ENCODE measurements at places on chromosomes 3 and 15. TPM values are rescaled to one million over a fixed set of nuclear protein-coding genes. Genes with fewer than 3 reads are reported as not detected.

- no peak overlapping the region for H3K4me3 ChIP-seq
- no peak overlapping the region for H3K27ac ChIP-seq
- no peak for DNase-seq
- H3K4me1 ChIP-seq, result no peaks in the 10 kb centered on the region
- no peaks in the 10 kb centered on the region for H3K36me3 ChIP-seq
- no peaks in the 10 kb centered on the region for H3K27me3 ChIP-seq
These were observed 208.9 kb downstream of the ROBO1 start for GRCh38 chr3:79558943-79559342.

DNA sequence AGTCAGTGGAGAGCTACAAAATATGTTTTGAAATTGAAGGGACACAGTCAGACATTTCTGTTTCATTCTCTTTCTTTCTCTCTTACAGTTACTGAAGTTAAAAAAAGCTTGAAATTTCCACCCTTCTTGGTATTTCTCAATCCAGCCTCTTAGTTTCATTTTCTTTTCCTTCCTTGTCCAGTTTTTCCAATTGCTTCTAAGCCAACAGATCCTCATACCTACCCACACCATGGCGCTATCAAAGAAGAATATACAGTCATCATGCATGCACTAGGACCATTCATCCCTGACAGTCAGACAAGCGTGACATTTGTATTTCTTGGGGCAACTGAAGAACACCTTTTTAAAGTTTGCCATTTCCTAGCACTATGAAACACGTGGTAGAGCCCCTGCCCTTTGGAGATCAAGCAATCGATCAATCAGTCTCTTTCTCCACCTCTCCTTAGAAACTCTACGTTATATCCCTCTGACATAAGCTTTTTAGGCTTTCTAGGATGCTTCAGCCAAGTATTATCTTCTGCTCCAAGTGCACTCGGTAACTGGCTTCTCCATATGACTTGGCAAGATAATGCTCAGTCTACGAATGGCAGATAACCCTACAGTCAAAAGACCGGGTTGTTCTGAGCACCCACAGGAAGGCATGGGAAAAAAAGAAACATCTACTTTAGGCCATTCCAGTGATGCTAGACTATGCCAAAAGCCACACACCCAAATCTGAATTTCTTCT is 65.4 kb downstream of the FBN1 start:
- peaks cover 77% of the 10 kb centered on the region for H3K4me1 ChIP-seq
- H3K36me3 ChIP-seq, result peaks cover 48% of the 10 kb centered on the region
- no peaks in the 10 kb centered on the region for H3K27me3 ChIP-seq
- peak overlapping the region; percentile 44 for H3K4me3 ChIP-seq
- peak; percentile 61 for DNase-seq

Gene ISLR
- 110 TPM for total RNA-seq

DNA sequence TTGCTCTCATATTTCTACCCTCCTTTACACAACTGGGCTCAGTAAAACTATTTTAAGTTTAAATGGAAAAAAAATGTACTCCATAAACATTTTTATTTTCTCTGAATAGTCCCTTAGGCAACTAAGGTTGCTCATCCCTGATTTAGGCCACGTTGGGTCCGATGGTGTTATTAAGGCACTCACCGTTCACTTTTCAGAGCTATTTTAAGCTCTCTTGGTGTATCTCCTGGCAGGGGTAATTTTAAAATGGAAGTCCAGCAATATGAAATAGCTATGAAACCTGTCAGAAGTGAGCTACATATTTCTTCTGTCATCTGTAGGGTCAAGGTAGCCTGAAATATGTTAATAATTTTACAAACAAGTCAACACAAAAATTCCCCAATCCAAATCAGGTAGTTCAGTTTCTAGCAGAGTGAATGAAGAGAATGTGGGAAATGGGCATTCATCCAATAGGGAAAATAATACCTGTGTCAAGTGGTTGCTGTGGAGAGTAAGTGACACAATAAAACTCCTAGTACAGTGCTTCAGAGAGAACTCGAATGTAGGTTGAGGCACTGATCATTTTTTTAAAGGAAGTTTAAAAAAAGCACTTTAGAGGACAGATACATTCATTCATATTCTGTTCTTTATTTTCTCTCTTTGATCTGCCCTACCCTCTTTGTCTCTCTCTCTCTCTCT is 209.3 kb upstream of the FEZF2 start:
- no peaks in the 10 kb centered on the region for H3K27me3 ChIP-seq
- H3K4me3 ChIP-seq, result no peak overlapping the region

Gene GCHFR
- total RNA-seq, result 0.54 TPM

DNA sequence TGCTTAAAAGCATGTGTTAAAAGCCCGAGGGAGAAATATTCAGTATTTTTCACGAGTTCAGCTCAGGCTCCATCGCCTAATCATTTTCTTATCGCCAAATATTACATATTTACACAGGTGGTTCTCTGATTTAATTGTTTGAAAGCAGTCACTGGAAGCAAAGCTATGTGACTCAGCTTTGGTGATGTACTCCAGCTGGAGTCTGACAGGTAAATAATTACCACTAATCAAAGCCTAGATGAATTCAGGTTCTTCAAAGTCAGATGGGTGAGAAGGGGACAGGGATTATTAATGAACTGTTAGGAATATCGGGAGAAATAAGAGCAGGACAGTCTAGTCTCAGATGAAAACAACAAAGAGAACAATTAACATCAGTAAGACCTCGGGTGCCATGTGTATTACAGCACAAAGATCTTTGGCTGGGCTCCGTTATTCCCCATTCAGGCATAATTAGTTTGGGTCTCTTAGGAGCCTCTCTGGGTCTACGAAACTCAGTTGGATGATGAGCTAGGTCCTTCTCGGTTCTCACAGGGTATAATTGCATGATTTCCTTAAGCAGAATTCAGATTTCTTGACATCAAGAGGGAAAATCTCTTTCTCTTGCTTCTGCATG is 331.7 kb upstream of the ADAMTS9 start:
- DNase-seq, result no peak
- H3K4me1 ChIP-seq, result no peaks in the 10 kb centered on the region
- H3K4me3 ChIP-seq, result no peak overlapping the region
- H3K27ac ChIP-seq, result no peak overlapping the region
- H3K36me3 ChIP-seq, result no peaks in the 10 kb centered on the region

DNA sequence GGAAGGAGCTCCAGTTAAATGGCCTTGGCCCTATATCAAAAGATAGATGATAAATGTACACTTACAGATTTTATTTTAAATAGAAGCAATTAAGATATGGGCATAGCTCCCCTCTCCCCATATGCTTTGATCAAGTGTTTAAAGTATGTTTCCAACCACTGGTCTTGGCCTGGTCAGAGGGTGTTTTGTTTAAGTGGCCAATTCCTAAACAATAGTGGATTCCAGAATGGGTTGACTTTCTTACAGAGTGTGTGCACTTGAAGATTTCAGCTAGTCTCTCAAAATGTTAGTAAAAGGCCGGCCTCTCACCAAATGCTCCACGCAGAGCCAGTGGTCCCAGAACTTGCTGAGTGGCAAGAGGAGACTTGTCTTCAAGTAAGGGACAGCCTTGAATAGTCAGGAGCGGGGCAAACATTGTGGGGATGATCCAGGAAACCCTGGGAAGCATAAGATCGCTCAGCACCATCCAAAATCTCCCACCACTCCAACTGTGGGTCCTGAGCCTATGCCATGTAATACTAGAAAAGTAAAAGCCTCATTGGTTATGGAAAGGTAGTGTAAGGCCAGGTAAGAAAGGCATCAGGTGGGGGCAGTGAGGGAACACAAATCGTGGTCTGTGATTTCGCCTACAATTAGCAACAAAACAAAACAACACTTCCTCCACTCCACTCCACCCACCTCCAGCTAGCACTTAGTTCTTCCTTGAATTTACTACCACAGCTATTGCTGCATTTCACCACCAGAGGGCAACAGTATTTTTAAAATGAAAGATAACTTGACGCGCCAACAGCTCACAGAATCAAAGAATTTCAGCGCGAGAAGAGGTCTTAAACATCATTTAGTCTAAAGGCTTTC is 4.8 kb downstream of the RARRES1 start:
- H3K27ac ChIP-seq, result no peak overlapping the region
- H3K36me3 ChIP-seq, result no peaks in the 10 kb centered on the region
- H3K4me3 ChIP-seq, result peak overlapping the region; percentile 58
- peak; percentile 84 for DNase-seq
- H3K4me1 ChIP-seq, result peaks cover 40% of the 10 kb centered on the region

GRCh38 chr3:66133050-66133757 is 87.6 kb upstream of the SLC25A26 start:
- no peaks in the 10 kb centered on the region for H3K27me3 ChIP-seq
- no peaks in the 10 kb centered on the region for H3K36me3 ChIP-seq
- no peak overlapping the region for H3K27ac ChIP-seq
- peaks cover 14% of the 10 kb centered on the region for H3K4me1 ChIP-seq

GRCh38 chr15:74977599-74977998 is 17.8 kb upstream of the SCAMP5 start:
- H3K27me3 ChIP-seq, result no peaks in the 10 kb centered on the region
- peak; percentile 64 for DNase-seq
- no peak overlapping the region for H3K27ac ChIP-seq
- H3K4me3 ChIP-seq, result no peak overlapping the region

Gene ISL2
- 2.8 TPM for total RNA-seq

GRCh38 chr3:56294286-56294685 is 174.0 kb downstream of the ERC2 start:
- no peak overlapping the region for H3K27ac ChIP-seq
- no peaks in the 10 kb centered on the region for H3K36me3 ChIP-seq
- H3K4me3 ChIP-seq, result no peak overlapping the region
- H3K4me1 ChIP-seq, result no peaks in the 10 kb centered on the region

Gene NMB
- 14.0 TPM for total RNA-seq

- H3K4me1 ChIP-seq, result peaks cover 37% of the 10 kb centered on the region
- no peaks in the 10 kb centered on the region for H3K27me3 ChIP-seq
- peak overlapping the region; percentile 45 for H3K4me3 ChIP-seq
- peak; percentile 95 for DNase-seq
- 0 out of 2 replicates have a peak, but pooled peaks cover 12% of the 10 kb centered on the region for H3K36me3 ChIP-seq
These were observed 42.3 kb downstream of the NEK10 start for GRCh38 chr3:27326629-27327545.

Gene ACSBG1
- not detected for total RNA-seq

DNA sequence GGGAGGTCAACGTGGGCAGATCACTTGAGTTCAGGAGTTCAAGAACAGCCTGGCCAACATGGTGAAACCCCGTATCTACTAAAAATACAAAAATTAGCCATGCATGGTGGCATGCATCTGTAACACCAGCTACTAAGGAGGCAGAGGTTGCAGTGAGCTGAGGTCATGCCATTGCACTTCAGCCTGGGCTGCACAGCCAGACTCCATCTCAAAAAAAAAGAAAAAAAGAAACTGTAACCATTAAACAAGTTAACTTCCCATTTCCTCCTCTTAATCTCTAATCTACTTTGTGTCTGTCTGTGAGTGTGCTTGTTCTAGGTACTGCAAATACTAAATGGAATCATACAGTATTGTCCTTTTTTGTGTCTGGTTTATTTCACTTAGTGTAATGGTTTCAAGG is 2.7 kb downstream of the RBM6 start:
- H3K27ac ChIP-seq, result no peak overlapping the region
- H3K4me3 ChIP-seq, result no peak overlapping the region
- no peaks in the 10 kb centered on the region for H3K36me3 ChIP-seq

DNA sequence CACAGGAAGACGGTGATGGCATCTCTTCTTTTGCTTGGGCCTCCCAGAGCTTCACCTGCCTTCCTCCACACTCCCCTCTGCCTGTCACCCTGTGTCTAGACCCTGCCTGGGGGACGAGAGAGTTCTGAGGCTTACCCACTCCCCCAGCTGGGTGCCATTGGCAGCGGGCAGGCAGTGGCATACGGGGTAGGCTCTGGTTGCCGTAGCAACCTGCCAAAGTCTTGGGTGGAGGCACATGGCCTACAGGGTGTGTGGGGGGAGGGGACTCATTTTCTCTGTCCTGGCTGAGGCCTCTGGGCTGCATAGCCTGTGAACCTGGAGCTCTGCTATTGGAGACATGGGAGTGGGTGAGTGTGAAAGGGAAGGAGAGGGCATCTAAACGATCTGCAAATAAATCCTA is 4.4 kb downstream of the INSYN1 start:
- no peaks in the 10 kb centered on the region for H3K4me1 ChIP-seq
- H3K4me3 ChIP-seq, result no peak overlapping the region
- H3K27ac ChIP-seq, result no peak overlapping the region
- no peaks in the 10 kb centered on the region for H3K36me3 ChIP-seq

Gene GADL1
- total RNA-seq, result not detected

DNA sequence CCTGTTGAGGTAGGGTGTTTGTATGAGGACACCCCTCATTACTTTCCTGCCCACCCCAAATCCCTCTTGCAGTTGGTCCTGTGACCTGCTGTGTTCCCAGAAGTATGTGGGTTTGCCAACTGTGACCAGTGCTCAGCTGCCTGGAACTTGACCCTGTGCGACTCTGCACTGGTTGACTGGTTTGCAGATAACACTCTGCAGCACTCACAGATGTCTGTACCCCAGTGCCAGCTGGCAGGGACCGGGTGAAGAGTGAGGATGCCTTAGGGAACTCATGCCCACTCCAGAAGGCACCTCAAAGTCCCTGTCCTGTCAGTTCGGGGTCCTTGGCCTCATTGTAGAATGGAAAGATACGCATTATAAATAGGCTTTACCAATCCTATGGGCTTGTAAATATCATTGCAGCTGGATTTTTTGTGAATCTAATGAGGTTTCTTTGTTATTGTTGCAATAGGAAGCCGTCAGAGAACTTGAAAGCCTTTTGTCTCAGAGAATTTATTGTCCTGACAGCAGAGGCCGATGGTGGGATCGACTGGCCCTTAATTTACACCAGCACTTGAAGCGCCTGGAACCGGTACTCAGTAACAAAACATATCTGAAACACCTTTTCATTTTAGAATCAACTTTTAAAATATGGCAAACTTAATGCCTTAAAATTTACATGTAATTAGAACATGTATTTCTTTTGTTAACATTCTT is 18.2 kb downstream of the FAN1 start:
- no peaks in the 10 kb centered on the region for H3K27me3 ChIP-seq
- peaks cover 19% of the 10 kb centered on the region for H3K36me3 ChIP-seq
- no peak overlapping the region for H3K4me3 ChIP-seq
- H3K4me1 ChIP-seq, result 0 out of 2 replicates have a peak, but pooled peaks cover 7% of the 10 kb centered on the region
- no peak for DNase-seq
- H3K27ac ChIP-seq, result no peak overlapping the region

DNA sequence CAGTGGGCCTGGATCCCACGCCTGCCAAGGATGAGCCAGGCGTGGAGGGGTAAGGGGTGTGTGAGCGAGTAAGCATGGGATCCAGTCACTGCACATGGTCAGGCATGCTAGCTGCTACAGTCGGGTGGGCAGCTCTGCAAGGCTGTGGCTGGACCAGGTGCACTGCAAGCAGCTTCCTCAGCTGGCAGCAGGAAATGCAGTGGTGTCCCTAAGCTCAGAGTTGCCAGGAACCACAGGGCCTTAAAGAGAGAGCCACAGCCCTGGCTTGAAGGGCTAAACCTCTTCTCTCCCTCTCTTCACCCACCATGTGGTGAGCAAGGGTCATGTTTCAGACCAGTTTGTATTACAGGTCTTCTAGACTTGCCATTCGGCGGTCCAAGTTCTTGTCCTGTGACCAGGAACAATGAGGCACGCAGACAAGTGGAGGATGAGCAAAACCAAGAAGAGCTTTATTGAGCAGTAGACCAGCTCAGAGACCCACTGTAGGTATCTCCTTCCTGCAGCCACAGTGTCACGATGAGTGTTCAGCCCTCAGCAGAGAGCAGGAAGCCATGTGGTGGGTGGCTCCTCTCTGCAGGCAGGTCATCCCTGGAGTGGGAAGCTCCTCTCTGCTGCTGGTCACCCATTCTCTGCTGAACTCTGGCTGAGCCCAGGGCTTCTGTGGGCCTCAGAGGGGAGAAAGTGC is 511.9 kb downstream of the PYDC2 start:
- no peak overlapping the region for H3K27ac ChIP-seq
- no peak overlapping the region for H3K4me3 ChIP-seq
- H3K4me1 ChIP-seq, result no peaks in the 10 kb centered on the region
- no peak for DNase-seq
- H3K27me3 ChIP-seq, result no peaks in the 10 kb centered on the region

Gene ARL6
- 8.1 TPM for total RNA-seq
